H9 (cell line): ENCODE measurements at places on chromosomes 4 and X.
A peak's percentile ranks its signal among the peaks of the same experiment; 100 is the strongest.

DNA sequence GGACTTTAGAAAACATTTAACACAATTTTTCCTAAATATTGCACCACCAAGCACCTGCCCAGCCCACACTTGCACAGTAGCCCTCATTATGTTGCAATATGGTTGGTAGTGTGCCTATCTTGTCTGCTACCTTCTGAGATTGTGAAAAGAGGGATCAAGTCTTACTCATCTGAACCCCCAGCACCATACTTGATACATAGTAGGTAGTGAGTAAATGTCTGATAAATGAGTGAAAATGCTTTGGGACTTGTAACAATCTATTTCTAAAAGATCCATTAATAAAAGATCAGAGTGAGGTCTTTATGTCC is 118.4 kb upstream of the MED14 start:
- no peak for DNase-seq

GRCh38 chrX:149129767-149130166 is 375.3 kb downstream of the IDS start:
- no peak for DNase-seq

DNA sequence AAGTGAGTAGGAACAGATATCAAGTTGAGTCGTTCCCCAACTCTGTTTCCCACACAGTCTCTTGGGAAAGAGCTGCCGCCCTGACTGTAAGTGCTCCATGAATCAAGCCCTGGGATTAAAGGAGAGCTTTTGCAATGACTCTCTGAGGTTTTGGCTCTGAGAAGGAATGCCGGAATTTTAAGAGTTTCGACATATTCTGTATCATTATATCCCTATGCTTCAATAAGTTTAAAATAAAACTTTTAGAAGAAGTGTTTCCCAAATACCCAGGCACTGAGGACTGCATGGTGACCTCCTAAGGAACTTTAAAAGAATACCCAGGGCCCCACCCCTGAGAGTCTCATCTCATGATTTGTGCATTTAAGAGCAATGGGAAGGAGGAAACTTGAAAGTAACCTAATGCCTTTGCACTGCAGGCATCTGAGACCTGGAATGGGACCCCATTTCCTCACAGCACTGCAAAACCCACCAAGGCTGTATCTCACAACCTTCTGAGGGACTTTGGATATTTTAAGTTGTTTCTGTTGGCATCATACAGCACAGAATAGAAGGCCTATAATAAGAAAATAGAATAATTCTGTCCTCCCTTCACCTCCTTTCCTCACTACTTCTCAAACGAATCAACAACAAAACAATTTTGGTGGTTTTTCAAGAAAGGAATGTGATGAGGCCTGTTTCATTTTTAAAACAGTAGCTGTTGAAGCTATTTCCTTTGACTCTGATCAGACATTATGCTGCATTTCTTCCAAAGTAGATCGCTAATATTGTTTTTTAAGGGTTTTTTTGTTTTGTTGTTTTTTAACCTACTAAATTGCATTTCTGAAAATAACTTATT is 121.2 kb downstream of the GASK1B start:
- no peak for DNase-seq

GRCh38 chr4:79645942-79646341 is 237.9 kb upstream of the GK2 start:
- no peak for DNase-seq

DNA sequence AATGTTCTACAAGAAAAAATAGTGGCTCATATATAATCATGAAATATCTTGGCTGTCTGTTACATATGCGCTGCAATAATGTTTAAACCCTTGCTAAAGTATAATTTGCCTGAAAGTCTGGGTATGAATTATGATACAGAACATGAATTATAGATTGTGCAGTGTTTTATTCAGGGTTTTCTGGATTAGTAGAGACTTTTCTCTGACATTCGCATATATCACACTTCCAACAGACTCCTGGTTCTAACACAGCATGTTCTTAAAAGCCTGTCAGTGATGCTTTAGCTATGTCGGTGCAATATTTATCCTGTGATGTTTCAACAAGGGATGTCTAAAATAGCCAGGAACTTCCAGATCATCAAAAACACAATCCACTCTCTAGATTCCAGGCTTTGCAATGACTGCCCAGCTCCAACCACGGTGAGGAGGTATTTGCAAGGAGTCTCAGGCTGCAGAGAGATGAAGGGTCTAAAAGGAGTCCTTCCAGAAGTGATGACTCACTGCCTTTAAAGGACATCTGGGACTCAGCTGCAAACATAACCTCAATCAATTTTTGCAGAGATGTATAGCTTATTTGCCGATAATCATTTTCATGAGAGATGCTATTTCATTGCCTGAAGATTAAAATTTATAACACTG is 69.4 kb downstream of the RWDD4 start:
- no peak for DNase-seq

- no peak for DNase-seq
Observed at GRCh38 chrX:106283841-106284240, 115.7 kb downstream of the PWWP3B start.

- no peak for DNase-seq
Observed at GRCh38 chrX:44431194-44431593, 87.7 kb upstream of the EFHC2 start.

- no peak for DNase-seq
Observed at GRCh38 chr4:15983610-15984009, 20.6 kb upstream of the FGFBP2 start.

GRCh38 chr4:76874176-76874575 is 23.8 kb downstream of the SOWAHB start:
- no peak for DNase-seq

- peak; percentile 70 for DNase-seq
Observed at GRCh38 chr4:142846729-142847596, 862 bp upstream of the INPP4B start.

GRCh38 chr4:118821590-118822293 is 14.2 kb downstream of the SEC24D start:
- DNase-seq: no peak

DNA sequence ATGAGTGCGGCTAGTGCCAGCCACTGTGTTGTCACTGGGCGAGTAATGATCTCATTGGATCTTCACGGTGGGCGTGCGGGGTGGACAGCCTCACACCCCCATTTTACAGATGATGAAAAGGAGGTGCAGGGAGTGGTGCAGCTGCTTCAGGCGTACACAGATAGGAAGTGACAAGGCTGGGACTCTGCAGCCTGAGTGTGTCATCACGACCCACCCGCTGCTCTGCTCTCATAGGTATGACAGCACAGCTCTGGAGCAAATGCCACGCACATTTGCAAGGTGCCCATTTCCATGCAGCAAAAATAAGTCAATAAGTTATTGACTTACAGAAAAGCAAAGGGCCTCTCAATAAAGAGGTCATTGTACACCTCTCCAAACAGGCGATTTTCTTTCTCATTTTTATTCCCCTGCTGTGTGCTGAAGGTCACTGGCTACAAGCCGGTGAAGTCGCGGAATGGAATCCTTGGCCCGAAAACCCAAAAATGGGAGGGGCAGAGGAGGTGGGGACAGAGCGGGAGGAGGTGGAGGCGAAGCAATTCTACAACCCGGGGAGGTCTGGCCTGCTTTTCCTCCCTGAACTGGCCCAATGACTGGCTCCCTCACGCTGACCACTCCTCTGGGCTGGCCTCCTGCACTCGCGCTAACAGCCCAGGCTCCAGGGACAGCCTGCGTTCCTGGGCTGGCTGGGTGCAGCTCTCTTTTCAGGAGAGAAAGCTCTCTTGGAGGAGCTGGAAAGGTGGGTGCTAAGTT is at the start of gene SOD3:
Gene SOD3 (plus strand): TSS at position 658 of the 750 bp plus-strand sequence. CDS start 3,949 bp downstream, outside the sequence.
- peak; percentile 93 for DNase-seq

DNA sequence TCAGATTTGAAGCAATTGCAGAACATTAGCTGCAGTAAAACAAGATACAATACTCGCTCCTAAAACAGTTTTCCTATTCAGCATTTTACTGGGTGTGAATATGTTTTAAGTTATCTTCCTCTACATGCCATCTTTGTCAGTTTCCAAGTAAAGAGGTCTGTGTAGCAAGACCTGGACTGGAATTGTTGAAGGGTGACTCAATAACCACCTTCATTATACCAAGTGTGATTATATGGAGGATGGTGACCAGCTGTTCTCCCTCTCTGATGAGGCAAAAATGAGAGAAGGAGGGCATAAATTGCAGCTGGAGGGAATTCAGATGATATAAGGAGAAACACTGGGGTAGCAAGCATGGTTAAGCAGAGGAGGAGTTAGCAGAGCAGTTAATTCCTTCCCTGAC is 922.1 kb upstream of the SLIT2 start:
- no peak for DNase-seq

DNA sequence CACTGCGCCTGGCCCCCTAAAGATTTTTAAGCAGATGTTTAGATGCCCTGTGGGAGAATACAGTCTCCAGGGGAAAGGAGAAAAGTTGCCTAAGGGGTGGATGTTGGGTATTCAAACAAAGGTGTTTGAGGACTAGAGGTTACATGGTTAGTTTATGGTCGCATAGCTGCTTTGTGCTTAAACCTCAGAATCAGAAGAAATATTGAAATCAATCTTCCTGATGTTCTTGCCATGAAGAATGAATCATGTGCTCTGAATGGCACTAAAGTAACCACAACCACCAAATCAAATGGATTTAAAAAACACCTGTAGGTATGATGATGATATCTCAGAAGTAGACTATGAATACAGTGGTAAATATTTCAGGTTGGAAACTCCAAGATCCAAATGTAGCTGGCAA is 42.7 kb upstream of the TEX13A start:
- DNase-seq: no peak

GRCh38 chrX:55488593-55489313 is 895 bp downstream of the USP51 start:
- DNase-seq: peak; percentile 70

GRCh38 chr4:154044742-154045485 is 256.0 kb upstream of the SFRP2 start:
- DNase-seq: no peak

- DNase-seq: no peak
Observed at GRCh38 chr4:8409264-8410065, 31.1 kb downstream of the ACOX3 start.

GRCh38 chr4:173191623-173192041 is 23.0 kb downstream of the GALNT7 start:
- no peak for DNase-seq

DNA sequence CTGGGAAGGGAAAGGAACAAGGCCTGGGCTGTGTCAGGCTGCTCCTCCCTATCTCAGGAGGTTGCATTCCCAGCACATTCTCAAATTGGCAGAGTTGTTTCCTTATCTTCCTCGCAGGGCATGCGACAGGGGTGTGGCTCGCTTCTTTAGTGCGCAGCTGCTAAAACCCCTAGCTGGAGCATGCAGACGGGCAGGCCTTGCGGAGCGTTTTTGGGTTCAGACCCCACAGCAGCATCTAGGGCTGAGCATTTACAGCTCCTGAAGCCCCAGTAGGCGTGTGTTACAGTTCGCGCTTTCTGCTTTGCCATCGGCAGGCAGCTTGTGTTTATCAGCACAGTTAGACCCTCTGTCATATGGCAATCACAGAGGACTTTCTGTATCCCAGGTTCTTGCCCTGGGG is 392.4 kb downstream of the TECRL start:
- DNase-seq: no peak

GRCh38 chr4:95640311-95640710 is 91.5 kb upstream of the UNC5C start:
- DNase-seq: no peak

- no peak for DNase-seq
Observed at GRCh38 chr4:17437396-17437795, 74.5 kb downstream of the QDPR start.

- no peak for DNase-seq
Observed at GRCh38 chr4:25981749-25982148, 67.7 kb downstream of the SMIM20 start.

DNA sequence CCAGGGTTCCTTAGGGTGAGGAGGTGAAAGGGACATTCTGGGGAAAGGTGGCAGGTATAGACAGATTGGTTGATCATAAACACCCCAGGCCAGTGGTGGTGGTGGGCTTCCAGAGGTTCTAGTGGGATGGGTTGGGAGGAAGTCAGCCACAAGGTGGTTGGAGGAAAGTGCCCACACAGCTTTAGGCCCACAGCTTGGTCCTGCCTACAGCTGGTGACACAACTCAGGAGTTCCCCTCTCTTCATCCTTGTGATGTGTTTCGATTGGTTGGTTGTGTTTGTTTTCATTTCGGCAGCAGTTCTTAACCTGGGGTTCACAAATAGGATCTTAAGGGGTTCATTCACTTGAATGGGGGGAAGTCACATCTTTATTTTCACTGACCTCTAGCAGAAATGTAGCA is 157.0 kb downstream of the TMEM164 start:
- DNase-seq: no peak

DNA sequence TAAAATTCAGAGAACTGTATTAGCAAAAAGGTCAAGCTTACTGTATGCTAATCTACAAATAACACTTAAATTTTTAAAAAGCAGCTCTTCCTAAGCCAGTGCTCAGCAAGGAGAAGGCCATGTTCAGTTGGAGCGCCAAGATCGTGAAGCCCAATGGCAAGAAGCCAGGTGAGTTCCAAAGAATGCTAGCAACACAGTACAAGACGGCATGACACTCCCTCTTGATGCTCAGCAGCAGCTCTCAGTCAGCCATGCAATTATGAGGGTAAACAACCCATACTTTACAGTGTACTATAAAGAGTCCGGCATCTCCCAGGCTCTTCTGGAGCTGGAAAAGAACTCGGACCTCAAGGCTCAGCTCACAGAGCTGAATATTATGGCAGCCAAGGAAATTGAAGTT is 34.9 kb downstream of the STX18 start:
- DNase-seq: no peak

GRCh38 chrX:19388064-19388679 is 44.4 kb downstream of the PDHA1 start:
- DNase-seq: no peak

DNA sequence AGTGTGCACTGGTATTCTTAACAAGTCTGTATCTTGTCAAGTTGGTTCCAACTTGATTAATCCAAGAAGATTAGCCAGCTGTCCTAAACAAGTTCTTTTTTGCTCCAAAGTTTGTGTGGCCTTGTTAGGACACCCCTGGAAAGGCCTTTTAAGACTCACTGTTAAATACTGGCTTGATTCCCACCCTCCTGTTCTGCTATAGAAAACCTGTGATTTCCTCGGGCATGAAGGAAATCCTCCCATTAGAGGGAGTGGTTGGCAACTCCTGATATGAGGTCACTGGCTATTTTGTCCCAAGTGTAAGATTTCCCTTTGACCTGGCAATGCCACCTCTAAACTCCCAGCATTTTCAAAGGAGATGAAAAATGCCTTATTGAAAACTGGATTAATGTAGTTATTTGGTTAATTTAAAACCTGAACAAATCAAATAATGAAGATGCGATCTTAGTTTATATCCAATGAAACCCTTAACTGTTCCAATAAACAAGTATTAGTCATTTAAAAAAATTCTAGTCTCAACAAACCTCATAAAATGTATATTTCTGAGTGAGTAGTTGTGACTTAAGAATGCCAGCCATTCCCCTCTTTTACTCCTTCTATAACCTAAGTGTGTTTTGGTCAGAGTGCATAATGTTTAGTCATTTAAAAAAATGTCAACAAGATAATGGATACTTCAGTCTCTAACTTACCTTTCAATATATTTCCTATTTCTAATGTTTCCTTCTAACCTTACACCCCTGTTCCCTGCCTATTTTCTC is 94.4 kb downstream of the NPNT start:
- no peak for DNase-seq

DNA sequence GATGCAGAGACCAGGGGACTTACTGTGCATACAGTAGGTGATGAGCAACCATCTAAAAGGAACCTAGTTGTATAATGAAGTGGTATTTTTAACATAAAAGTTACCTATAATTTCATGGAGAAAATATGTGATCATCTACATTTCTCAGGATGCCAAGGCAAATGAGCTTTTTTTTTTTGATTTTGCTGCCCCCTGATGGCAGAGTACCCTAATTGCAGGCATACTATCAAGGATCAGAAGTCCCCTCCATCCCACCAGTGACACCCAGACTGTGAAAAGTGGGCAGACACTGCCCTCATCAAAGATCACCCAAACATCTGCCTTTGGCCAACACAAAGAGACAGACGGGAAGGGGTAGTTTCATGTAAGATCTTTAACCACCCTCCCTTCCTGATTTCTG is 9.6 kb upstream of the ABLIM2 start:
- DNase-seq: no peak
